Stimulated activated CD8-positive, alpha-beta memory T cell treated with anti-CD3 and anti-CD28 coated beads, Interleukin-15, amount 100 ng/mL, for 1 hour (primary cell): ENCODE measurements at places on chromosomes 12 and 14.

- no peak for DNase-seq
These were observed 151.1 kb downstream of the PPM1H start for GRCh38 chr12:62783881-62784280.

- DNase-seq = no peak
These were observed 21.9 kb downstream of the HIP1R start for GRCh38 chr12:122856999-122857671.

DNA sequence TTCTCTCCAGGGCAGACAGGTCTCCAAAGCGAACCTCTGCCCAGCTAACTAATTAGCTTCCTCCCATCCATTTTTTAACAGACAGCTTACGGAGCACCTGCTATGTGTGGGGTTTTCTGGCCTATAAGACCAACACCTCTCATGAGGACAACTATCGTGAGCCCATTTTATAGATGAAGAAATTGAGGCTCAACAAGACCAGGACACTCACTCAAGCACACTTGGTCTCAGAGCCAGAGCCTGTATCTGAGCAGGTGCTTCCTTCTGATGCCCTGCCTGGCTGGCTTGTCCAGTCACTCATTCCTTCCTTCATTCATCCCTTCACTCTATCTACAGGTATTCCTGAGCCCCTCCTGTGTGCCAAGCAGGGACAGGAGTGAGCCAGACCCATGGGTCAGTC is 6.1 kb downstream of the TRPV4 start:
- no peak for DNase-seq

GRCh38 chr12:84689638-84690037 is 223.0 kb downstream of the SLC6A15 start:
- DNase-seq = no peak

DNA sequence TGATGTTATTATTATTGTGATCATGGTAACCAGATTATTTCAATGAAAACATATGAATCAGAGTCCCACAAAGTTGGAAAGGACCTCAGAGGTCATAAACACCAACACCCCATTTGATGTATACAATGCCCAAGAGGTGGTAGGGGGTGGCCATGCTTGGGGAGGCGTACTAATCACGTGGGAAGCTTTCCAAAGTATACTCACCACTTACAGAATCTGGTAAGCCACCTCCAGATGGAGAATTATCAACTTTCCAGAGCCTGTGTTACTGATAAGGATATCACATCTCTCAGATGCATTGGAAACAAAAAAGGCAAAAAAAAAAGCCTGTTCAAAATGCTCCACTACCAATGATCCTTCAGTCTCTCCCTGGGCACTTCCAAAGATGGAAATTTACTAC is 8.4 kb downstream of the DAD1 start:
- DNase-seq = no peak

GRCh38 chr12:97628962-97629361 is 166.4 kb downstream of the RMST start:
- DNase-seq = no peak
